ENCODE measurements at places on chromosomes 6 and 20.

DNA sequence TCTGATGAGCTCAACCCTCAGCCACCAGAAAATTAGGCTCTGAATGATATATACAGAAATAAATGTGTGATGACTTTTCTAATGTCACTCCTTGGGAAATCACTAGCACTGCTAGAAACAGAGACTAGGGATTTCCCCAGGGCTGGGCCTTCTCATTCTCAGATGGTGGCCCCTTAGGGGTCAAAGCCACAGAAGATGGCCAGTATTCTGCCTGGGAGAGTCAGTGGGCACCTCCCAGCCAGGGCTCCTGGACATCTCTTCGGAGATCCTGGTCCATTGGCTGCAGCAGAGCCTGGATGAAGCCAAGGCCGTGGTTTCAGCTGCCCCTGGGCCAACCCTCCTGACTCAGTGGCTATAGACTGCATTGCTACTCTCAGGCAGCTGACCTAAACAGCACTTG lies 276.9 kb upstream of the SUPT3H start:
- DNase-seq: no peak

DNA sequence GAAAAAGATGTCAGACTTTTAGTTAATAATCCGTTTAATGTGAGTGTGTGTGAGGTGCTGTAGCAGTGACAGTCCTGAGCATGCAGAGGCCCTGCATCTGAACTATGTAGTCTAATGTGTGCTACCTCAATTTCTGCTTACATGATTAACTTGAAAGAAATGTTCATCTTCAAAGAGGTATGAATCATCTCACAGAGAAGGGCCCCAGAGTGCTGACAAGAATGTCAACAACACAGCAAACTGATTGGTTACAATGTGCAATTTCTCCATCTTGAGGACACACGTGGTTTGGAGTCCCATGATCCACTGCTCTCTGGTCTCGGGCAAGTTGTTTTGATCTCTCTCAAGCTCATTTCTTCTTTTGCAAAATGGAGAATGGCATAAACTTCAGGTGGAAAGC lies 61.7 kb upstream of the EMILIN3 start:
- DNase-seq: no peak

GRCh38 chr6:85660181-85660611 lies 17.5 kb upstream of the SYNCRIP start:
- DNase-seq: no peak

- DNase-seq: no peak
These were observed 27.4 kb downstream of the DDO start for GRCh38 chr6:110387986-110388385.

DNA sequence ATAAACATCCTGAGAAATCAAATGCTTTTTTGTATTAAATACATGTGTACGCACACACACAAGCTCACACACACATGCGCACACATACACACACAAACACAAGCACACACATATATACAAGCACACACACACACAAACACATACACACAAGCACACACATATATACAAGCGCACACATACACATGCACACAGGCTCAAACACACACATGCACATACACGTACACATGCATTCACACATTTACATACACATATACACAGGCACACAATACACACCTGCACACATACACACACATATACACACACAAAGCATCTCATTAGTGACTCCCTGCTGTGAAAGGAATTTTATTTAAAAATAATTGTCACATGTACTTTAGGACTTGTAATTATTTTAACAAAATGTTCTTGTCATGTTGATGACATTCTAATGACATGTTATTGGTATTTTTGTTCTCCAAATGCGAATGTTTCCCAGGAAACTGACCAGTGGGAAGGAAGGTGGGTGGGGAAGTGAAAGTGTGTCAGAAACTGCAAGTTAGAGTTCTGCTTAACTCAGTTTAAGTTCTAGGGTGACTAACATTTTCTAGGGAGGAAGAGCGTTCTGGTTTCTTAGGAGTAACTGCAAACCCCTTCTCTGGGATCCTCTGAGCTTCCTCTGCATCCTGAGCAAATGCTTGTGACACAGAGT lies 113.9 kb upstream of the ZNF217 start:
- DNase-seq: no peak

GRCh38 chr6:91142154-91142553 lies 555.3 kb upstream of the MAP3K7 start:
- no peak for DNase-seq

DNA sequence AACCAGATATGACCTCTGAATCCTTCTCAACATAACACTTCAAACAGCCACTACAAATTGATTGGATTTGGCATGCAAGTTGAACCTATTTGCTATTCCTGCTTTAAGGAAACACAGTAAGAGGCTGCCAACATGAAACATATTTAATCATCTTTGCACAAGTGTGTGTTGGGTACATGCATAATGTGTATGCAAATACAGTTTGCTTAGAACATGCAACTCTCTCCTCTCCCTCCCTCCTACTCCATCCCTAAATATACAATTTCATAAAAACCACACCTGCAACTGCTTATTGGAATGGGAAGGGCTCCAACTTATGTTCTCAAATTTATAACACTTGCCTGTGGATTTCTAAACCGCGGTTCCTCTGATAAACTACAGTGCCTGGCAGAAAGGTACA lies 71.5 kb downstream of the CD83 start:
- DNase-seq: no peak

DNA sequence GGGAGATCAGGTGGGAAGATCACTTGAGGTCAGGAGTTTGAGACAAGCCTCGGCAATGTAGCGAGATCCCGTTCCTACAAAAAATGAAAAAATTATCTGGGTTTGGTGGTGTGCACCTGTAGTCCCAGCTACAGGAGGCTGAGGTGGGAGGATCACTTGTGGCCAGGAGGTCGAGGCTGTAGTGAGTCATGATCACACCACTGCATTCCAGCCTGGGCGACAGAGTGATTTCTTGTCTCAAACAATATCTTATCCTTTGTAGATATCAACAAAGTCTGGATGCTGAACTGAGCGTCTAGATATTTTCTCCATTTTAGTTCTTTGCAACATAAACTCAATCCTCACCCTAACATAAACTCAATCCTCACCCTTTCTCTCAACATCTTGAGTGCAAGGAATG lies 197.6 kb downstream of the DTNBP1 start:
- no peak for DNase-seq

- no peak for DNase-seq
These were observed 777.7 kb downstream of the C6orf118 start for GRCh38 chr6:164531736-164532135.

GRCh38 chr6:138844192-138844591 lies 48.3 kb downstream of the ECT2L start:
- DNase-seq: no peak

DNA sequence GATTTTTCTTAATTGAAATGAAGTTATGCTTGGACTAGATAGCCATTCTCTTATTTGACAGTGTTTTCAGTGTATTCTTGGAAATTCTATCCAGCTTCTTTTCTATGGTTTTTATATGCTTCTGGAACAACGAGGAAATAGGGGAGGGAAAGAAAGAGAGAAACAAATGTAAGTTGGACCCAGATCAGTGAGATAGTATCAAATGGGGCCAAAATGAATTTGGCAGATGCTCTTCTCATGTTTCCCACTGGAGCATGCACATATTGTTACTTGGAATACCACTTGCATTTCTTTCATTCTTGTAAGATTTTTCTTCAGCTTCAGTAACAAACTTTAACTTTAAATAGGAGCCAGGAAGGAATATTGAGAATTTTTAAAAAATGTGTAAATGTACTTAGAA lies 312.3 kb downstream of the PRL start:
- DNase-seq: no peak

DNA sequence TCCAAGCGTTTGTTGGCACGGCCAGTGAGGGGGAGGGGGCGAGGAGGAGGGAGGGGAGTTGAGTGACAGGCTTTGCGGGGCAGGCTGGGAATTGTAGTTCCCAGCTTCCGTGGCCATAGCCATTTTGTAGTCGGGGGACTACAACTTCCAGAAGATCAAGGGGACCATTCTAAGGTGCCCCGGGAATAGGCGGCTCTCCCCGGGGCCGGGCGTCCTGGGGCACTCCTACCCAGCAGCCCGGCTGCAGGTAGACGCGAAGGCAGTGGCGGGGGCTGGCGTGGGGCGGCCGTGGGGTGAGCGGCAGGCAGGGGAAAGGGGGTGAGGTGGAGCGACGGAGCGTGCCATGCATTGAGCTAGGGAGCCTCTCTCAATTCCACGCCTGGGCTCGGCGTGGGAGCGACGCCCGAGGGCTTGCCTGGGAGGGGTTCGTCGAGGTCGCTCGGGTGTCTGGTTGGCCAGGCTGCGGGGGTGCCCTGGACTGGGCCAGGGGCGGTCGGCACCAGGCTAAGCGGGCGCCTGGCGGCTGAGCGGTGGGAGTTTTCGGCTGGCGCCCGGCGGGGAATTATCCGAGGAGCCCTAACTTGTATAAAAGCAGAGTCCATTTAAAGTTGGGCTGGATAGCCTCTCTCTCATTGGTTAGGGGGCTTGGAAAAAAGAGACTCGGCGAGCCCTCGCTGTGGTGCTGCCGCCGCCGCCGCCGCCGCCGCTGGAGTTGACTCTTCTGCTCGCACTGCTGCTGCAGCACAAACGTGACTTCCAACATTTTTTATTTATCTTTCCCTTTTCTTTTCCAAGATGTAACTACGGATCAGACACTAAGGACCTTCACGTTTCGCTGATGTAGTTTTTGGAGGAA lies at the start of gene JARID2:
Gene JARID2 (plus strand): TSS at position 709 of the 856 bp plus-strand sequence. CDS start 471 bp downstream, outside the sequence.
- DNase-seq: peak; percentile 81
